ENCODE measurements at places on chromosomes 2 and 18.

DNA sequence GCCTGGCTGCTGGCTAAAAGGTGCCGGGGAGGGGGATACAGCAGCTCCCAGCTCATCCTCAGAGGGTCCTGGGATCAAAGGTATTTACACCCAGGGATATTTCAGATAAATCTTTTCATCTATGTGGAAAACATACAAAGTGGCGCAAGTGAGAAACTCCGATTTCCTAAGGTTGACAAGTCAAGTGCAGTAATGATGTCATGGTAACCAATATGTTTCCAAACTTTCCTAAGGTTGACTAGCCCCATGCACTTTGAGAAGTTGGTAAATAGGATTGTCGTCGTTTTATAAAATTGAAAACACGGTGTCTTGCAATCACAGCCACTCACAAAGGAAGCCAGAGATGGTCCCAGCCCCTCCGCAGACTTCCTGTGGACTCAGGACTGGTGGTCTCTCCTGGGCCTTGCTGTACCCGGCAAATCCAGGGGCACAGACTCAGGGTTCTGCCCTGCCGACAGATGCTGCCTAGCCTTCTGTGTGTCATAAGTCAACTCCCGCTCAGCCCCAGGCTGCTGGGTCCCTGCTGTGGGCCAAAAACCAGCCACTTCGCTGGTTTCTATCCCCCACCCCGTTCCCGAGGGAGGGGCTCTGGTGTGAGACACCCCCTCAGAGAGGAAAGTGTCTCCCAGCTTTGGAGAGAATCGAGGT is 111.2 kb upstream of the PPP1CB start:
- DNase-seq: no peak

DNA sequence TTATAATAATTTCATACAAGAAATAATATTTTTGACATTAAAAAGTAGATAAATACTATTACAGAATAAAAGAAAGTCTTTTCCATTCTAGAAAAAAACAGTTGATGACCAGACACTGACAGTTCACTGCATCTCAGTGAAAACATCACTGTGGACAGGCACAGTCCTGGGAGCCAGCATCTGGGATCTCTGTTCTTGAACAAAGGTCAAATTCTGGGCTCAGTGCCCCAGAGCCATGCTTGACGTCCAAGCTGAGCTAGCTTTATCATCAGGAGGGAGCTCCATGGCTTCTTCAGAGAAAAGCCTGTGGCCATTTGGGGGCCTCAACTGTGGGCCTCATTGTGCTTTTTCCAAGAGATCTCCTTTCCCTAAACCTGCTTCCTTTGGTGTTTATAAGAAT is 86.1 kb upstream of the SRD5A2 start:
- DNase-seq: no peak

- DNase-seq: no peak
Observed at GRCh38 chr2:195316486-195316885, 340.5 kb upstream of the SLC39A10 start.

- DNase-seq: no peak
Observed at GRCh38 chr2:98768384-98769113, 37.6 kb upstream of the MGAT4A start.

DNA sequence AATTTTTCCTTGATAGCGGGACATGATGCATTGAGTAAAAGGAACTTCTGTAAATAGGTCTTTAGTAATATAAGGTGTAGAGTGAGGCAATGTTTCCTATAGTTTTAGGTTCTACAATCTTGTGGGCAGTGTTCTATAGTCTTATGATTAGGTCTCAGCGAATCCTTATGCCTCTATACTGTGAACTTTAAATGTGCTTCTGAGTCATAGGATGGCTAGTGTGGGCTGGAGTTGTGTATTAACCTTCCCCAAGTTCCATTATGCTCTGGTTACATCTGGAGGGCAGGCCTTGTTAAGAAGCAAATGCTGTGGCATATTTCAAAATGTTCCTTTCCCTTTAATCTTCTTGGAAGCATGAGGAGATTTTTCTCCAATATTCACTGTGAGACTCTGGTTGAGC is 73.5 kb downstream of the ROCK2 start:
- DNase-seq: no peak

- no peak for DNase-seq
Observed at GRCh38 chr2:29039718-29040480, 34.4 kb downstream of the PCARE start.

- DNase-seq: no peak
Observed at GRCh38 chr2:44200759-44201158, 32.1 kb downstream of the PPM1B start.

DNA sequence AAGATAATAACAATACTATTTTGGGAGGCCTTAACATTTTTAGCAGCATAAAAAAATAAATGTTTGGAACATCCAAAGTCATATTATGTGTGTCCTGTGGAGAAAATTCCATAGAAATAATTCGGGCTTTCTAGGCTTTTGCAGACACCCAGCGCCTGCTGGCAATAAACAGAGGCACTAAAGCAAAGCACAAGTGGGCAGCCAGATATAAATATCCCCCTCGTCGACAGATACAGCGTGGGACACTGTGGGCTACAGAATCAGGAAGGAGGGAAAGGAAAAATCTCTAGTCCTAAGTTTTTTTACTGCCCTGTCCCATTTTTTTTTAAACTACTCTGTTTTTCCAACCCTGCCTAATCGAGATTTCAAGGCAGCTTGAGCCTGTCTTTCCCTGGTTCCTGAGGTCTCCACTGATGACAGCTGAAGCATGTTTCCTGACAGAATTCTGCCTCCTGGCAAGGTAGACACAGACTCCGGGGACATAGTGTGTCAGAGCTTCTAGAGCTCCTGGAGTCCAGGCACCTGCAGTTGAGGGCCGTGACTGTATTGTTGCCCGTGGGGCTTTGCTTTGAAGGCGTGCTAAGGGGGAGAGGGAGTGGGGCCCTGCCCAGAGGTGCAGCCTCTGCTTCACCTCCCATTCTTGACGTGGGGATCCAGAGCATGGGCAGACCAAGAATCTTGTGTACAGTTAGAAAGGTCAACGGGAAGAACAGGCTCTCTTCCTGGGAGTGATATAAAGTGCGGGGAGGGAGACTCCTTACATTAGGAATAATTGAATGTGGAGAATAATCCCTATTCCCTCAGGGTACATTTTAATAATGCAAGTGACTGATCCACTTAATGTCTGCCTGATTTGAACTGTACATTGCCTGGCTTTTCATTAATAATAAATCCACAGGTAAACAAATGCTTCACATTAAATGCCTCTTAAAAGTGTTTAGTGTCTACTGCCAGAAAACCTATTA is 232.3 kb downstream of the DCC start:
- DNase-seq: no peak

DNA sequence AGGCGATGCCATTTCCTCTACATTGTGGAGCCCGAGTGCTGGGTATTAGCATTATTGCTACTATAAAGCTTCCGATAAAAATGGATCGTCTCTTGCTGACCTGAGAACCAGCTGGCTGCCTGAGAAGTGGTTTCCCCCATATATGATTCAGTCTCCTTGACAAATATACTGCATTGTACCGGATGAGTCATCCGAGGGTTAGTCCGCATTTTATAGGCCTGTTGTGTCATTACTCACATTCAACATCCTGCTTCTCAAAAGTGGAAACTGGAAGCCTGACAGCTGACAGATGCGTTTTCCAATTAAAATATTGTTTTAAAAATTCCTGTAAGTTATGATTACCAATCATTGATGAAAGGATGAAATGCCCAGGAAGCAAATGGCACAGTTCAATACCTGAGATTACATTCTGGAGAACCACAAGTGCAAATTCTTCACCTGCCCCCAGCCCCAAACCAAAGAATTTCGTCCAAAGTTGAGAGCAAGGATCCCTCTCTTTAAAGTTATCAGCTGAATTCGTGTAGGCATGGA is 65.7 kb downstream of the SPRED2 start:
- peak; percentile 97 for DNase-seq

- DNase-seq: no peak
Observed at GRCh38 chr2:76283350-76283749, 572.6 kb upstream of the GCFC2 start.

- no peak for DNase-seq
Observed at GRCh38 chr2:82275599-82275998, 1971.0 kb upstream of the LRRTM1 start.

DNA sequence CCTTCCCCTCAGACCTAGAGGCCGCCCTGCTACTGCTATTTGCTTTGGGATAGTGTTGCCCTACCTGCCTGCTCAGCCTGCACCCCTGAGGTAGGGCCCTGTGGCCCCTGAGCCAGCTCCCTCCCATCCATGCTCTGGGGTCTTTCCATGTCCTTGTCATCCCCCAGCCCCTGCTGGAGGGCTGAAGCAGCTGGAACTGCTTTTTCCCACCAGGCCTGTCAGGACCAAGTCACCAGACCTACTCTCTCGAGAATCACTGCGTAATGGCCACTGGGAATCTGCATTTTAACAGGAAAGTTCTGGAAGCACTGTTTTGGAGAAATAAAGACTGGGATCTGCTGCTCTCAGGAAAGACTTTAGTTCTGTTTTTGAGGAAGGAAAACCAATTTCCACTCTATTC is 20.2 kb upstream of the SLC35F6 start:
- no peak for DNase-seq

DNA sequence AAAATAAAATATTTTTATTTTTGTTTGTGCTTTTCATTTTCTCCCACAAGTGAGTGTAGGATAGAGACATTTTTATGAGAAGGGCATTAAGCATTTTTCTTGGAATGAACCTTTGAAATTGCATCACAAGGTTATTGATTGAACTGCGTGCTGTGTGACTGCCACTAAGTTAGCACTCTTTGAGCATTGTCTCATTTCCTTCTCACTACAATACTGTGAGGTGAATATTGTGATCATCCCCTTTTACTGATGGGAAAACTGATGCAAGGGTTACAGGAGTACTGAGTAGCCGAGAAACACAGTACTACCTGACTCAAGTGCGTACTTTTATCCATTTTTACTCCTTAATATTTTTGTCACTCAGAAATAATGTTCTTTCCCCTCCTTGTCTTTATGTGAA is 2.0 kb downstream of the NBEAL1 start:
- DNase-seq: no peak

DNA sequence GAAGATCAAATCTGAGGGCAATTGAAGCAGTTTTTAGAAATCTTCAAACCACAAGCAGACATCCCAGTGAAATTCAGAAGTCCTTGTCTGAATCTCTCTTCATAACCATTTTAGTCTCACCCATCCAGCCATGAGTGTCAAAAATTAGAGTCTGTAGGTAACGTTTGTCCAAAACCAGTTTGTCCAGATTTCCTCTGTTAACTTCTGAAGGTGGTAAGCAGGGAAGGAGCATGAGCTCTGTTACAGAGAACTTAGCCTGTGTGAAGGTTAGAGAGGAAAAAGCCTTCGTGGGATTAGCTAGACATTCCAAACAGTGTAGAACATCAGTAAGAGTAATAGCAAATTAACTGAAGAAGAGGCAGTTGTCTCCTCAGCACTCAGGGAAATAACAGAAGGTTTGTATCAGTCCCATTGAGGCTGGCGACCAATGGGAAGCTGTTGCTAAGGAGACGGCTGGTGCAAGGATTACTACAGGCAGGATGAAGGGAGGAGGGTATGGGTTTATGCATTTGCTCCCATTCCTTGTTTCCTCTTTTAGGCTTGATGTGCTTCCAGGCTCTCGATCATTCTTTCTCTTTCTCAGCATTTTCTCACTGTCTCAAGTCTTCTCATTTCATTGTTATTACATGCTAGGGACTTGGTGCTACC is 8.7 kb upstream of the GPR155 start:
- no peak for DNase-seq

DNA sequence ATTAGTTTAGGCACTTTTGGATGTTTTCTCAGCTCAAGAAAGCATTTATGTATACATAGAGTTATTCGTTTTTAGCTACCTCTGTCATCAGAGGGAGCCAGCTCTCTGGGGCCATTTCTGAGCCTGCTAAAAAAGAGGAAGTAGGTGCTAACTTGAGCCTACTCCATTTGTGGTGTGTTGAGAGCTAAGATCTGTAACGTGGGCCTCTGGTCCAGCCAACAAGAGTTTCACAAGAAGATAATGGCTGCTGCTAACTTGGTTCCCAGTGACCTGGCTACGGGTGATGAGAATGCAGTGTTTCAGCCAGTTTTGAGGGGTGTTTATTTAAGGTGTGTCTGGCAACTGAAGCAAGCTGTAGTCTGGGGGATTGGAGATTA is 182.5 kb downstream of the PRKCE start:
- DNase-seq: no peak

- no peak for DNase-seq
Observed at GRCh38 chr2:165114346-165114939, 89.4 kb downstream of the SCN3A start.

- DNase-seq: no peak
Observed at GRCh38 chr2:197952540-197953202, 148.3 kb downstream of the PLCL1 start.

- no peak for DNase-seq
Observed at GRCh38 chr2:72661985-72662384, 163.8 kb downstream of the EXOC6B start.

DNA sequence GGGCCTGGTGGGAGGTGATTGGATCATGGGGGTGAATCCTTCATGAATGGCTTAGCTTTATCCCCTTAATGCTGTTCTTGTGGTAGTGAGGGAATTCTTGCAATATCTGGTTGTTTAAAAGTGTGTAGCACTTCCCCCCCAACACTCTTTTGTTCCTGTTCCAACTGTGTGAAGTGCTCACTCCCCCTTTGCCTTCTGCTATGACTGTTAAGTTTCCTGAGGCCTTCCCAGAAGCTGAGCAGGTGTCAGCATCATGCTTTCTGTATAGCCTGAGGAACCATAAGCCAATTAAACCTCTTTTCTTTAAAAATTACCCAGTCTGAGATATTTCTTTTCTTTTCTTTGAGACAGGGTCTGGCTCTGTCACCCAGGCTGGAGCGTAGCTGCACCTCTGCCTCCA is 139.4 kb downstream of the RNF152 start:
- DNase-seq: no peak

DNA sequence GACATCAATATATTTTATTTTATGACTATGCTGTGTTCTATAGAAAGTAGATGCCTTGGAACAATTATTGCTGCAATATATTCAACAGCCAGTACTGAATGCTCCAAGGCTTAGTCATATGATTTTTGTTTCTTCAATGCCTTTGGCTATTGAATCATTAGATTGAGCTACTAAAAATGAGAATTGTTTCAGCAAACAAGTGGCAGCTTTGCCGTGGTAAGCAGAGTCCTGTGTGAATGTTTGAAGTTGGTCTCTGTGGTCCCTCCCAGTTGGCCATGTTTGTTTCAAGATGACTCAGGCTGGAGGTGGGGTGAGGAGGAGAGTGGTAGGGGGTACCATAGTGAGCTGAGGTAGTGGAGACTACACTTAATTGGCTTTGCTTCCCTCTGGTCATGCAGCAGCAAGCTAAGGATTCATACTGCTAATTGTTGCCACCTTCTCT is 198.6 kb upstream of the EPAS1 start:
- DNase-seq: peak; percentile 89

Data from HFFc6 (cell line).